ENCODE measurements at places on chromosomes 3 and 15.

DNA sequence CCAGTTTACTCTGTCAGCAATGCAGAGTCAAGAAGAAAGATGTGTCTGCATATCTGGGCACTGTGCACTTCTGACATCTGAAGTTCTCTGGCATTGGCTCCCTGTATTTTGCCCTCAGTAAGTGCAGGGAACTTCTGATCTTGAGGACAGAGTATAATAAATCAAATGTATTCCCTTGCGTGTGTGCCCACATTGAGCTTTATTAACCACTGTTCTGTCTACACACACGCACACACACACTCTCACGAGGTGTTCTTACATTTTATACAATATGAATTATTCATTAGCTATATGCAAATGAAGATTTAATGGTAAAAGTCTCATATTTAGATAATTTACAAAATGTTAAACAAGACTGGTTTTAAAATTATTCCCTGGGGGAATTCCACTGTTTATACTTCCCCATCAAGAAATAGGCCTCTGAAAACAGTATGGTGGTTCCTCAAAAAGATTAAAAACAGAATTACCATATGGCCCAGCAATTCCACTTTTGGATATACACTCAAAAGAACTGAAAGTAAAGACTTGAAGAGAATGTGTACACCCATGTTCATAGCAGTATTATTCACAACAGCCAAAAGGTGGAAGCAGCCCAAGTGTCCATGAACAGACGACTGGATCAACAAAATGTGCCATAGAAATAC lies 24.6 kb upstream of the ANPEP start:
- DNase-seq: no peak

DNA sequence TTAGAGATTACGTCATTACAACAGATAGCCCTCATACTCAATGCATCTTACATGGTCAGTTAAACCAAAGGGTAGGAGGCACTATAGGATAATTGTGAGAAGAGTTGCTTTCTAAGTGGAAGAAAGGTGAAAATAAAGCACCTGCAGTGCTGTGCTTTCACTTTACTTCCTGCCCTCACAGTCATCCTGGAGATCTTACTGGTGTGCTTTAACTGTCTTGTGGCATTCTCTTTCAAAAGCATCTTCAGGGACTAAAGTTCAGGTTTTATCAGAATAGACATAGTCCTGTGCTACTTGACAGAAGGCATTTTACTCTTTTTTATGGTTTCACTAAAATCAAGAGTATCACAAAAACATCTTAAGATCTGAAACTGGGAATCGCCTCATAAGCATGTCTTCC lies 286.6 kb downstream of the ZBTB20 start:
- no peak for DNase-seq

GRCh38 chr3:68997887-68998286 lies 15.6 kb downstream of the EOGT start:
- DNase-seq: no peak

DNA sequence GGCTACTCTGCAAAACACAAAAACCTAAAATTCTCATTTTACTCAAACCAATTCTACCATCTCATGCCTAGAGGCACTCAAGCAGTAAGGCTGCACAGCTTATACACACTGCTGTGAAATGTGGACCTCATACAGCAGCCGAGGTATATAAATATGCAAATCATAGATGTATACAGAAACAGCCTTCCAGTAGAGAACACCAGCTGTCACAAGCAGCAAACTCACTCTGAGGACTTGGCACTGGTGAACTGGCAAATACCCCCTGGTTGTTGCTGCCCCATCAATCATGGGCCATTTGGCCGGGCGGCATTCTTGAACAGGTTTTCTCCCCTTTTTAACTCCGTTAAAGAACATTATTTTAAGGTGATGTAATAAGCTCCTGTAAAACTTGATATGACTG lies 378.0 kb downstream of the LSAMP start:
- DNase-seq: no peak

GRCh38 chr3:188031121-188031520 lies 122.8 kb upstream of the LPP start:
- no peak for DNase-seq

GRCh38 chr3:24472358-24472757 lies 22.3 kb downstream of the THRB start:
- DNase-seq: no peak

DNA sequence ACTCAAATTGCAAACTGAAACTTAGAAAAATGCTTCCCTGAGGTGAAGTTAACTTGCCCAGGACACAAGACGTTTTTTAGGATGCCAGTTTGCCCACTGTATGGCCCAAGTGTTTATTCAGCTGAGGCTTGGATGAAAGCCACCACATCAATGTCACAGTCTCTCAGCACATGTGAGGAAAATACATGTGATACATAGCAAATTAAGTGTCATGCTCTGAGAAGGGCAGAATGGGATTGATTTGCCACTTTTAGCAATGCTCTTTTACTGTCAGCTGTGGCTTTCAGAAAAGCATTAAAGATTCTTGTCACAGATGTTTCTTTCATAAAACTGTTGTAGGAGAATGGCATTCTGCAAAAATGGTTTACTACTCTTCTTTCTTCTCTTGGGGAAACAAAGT lies 165.5 kb downstream of the ZIC1 start:
- no peak for DNase-seq

DNA sequence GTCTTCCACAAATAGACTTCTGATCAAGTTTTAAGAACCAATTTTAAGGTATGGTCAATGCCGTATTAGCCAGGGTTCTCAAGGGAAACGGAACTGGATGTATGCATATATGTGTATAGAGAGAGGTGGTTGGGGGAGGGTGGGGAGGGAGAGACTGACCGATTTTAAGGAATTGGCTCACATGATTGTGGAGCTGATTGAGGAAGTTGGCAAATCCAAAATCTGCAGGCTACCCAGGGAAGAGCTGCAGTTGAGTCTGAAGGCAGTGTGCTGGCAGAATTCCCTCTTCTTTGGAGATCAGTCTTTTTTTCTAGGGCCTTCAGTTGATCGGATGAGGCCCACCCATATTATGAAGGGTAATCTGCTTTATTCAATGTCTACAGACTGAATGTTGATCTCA lies 40.8 kb upstream of the SPRED1 start:
- DNase-seq: no peak

GRCh38 chr3:108006881-108007331 lies 83.9 kb downstream of the CD47 start:
- no peak for DNase-seq

Data from Calu3 (cell line).